KBM-7 (cell line): ENCODE measurements at places on chromosomes 12 and 14.

DNA sequence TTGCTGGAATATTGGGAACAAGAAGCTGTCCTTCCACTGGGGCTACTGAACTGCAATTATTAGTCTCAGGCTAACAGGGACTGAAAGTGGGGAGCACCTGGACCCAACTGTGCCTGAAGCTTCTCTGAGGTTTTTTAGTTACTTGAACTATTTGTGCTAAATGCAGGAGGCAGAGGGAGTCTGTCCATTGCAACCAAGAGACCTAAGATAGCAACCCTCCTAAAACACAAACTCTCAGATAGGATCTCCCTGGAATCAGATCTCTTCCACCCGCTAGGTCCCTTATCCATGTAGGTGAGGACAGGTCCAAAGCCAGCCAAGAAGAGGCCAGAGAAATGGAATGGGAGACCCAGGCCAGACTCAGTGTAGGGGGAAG is 58.1 kb downstream of the NCOR2 start:
- no peak for DNase-seq

DNA sequence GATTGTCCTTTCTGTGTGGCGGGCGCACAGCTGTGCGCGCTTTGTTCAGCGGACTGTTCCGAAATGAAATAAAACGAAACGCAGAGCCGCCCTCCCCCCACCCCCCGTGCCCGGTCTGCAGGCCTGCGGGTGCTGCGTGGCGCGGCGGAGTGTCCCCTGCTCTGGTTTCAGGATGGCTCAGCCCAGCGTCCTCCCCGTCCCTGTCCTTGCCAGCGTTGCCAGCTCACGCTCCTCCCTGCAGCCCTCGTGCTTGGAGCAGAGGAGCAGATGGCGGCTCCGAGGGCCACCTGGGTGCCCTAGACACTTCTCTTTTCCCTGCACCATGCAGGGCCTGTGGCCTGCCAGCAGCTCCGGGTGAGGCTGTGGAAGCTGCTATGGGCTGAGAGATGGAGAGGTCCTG is 17.5 kb upstream of the BEGAIN start:
- no peak for DNase-seq

- DNase-seq = peak; percentile 84
These were observed 161.2 kb downstream of the DAD1 start for GRCh38 chr14:22427771-22428231.

DNA sequence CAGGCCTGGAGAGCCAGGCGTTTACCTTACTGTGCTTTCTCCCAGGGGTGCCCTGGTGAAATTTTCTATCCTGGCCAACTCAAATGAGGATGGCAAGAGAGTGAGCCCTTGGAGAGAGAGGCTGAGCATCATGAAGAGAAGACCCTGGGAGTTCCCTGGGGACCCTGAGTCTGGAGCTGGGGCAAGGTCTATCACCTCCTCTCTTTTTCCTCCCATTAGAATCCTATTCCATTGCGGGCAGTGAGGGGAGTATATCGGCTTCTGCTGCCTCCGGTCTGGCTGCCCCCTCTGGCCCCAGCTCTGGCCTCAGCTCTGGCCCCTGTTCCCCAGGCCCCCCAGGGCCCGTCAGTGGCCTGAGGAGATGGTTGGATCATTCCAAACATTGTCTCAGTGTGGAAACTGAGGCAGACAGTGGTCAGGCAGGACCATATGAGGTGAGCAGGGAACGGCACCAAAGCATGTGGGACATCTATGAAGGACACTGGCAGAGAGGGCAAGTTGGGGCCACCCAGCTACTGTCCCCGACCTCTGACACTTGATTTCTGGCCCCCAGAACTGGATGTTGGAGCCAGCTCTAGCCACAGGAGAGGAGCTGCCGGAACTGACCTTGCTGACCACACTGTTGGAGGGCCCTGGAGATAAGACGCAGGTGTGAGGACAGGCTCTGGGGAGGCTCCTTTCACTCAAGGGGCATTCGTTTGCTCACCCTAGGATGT is 1.6 kb downstream of the ARHGEF25 start:
- no peak for DNase-seq

GRCh38 chr12:46558677-46559076 is 186.1 kb upstream of the SLC38A2 start:
- no peak for DNase-seq

- no peak for DNase-seq
These were observed 74.8 kb downstream of the ARL6IP4 start for GRCh38 chr12:123055281-123055766.

DNA sequence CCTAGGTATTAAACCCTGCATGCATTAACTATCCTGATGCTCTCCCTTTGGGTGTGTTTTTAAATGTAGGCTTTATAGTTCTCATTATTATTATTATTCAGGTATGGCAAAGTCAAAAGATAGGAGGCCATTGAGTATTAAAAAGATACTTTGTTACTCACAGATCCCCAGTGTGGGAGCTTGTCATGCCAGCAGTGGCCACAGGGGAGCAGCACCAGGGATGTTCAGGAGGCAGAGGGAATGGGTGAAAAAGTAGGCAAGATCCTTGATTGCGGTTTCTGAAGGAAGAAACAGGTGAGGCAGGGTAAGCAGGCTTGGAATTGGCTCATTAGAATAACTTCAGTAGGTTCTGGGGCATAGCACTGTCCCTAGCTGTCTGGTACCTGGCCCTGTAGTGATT is 382.2 kb downstream of the MED13L start:
- no peak for DNase-seq

- DNase-seq = peak; percentile 61
These were observed 213.0 kb downstream of the ADAMTS20 start for GRCh38 chr12:43338848-43339526.

GRCh38 chr12:53298164-53298563 is 1.3 kb upstream of the MYG1 start:
- DNase-seq = peak; percentile 44

- no peak for DNase-seq
These were observed 772.5 kb downstream of the DIO2 start for GRCh38 chr14:79438696-79439342.

- no peak for DNase-seq
These were observed 72.9 kb downstream of the BLTP3B start for GRCh38 chr12:100069795-100070194.

- DNase-seq = no peak
These were observed 1.4 kb downstream of the BMP4 start for GRCh38 chr14:53955229-53955556.

DNA sequence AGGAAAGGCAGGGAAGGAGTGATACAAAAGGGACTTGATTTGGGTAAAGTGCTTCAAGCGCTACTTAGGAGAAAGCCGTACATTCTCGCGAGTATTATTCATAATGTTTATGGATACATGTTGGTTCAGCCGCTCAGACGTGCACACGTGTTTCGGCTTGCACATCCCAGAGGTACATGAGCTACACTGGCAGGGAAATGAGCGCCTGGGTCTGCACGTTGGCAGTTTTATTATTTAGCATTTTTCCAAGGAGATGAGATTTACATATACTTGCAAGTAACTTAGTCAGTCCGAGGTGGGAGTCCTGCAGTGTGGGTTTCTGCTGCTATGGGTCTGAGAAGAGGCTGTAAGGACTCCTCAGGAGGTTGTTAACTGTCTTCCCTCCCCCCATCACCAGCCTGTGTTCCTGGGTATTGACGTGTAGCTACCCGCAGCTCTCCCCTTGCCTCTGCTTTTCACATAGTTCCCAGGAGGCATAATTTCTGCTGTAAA is 1.5 kb downstream of the PRKCH start:
- peak; percentile 63 for DNase-seq

- no peak for DNase-seq
These were observed 91.1 kb downstream of the MYF5 start for GRCh38 chr12:80807640-80808288.

GRCh38 chr12:84201976-84202375 is 710.6 kb downstream of the SLC6A15 start:
- no peak for DNase-seq

DNA sequence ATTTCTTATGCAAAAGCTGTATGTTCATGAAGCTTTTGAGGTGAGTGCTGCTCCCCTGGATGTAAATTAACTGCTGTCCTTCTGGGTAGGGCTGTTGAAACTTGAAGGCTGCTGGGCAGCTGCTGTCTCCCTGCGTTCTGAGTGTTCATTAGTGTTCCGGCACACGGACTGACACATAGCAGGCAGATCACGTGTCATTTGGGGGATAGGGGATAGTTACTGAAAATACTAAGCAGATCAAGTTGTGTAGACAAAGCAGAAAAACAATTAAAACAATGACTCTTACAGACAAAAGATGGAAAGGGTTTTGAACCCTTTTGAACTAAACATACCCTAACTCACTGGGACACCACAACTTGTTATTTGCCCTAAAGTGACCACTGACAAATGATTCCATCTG is 82.5 kb downstream of the PRICKLE1 start:
- DNase-seq = no peak

DNA sequence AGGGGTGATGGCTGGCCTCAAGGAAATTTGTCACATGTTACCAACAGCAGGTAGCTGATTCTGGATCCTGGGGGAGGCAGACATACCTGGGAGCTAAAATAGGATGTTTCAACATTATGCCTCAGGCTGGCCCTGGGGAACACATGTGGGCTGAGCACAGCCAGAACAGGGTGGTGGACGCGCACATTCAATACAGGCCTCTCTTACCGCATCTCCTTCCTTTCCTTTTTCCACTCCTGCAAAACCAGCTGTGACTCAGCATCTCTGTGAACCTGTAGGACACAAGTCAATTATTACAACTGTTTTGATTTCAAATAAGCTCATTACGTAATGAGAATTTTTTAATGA is 61.0 kb downstream of the NT5DC3 start:
- no peak for DNase-seq

- peak; percentile 5 for DNase-seq
These were observed 679 bp downstream of the BDKRB2 start for GRCh38 chr14:96205059-96205977.

- DNase-seq = no peak
These were observed 43.2 kb downstream of the MLXIP start for GRCh38 chr12:122121745-122122144.

DNA sequence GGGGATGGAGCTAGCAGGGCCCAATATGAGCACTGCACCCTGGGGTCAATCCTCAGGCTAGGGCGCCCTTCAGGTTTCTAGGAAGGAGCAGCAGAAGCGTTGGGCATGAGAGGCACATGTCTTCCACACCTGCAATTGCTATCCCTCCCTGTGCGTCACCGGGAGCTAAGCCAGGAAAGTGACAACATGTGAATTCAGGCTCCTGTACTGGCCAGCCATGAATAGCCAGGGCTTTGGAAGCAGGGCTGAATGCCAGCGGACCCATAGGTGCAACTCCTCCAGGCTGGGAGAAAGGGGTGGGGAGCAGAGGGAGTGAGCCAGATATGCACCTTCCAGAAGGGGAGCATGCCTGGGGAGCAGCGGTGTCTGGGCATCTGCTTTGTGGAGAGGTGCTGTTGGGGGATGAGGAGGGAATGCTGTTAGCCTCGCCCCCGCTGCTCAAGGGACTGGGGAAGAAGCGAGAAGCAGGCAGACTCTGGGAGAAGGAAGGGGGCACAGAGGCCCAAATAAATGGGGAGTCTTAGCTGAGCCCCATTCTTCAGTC is 6.1 kb downstream of the HOXC5 start:
- DNase-seq = no peak

GRCh38 chr12:127360580-127360979 is 906.4 kb upstream of the TMEM132C start:
- no peak for DNase-seq

GRCh38 chr14:74495356-74495755 is 1.8 kb downstream of the ISCA2 start:
- peak; percentile 60 for DNase-seq

- DNase-seq = no peak
These were observed 72.3 kb downstream of the METTL25 start for GRCh38 chr12:82430541-82431145.
